ENCODE measurements at places on chromosomes 3 and 15.

DNA sequence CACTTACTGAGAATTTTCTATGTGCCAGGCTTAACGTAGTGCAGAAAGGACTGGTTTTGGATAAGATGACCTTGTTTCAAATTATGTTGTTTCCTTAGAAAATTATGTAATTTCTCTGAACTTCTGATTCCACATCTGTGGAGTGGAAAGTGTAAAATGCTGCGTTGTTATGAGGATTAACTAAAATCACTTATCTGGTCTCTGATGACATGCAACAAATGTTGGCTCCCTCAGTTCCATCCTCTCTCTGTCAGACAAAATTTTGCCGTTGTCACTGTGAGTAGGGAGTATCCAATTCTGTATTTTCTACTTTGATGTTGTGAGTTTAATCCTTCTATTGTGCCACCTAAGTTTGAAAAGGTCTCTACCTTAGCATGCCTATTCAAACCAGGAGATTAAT lies 175.5 kb downstream of the KCNMB2 start:
- no peak for DNase-seq

DNA sequence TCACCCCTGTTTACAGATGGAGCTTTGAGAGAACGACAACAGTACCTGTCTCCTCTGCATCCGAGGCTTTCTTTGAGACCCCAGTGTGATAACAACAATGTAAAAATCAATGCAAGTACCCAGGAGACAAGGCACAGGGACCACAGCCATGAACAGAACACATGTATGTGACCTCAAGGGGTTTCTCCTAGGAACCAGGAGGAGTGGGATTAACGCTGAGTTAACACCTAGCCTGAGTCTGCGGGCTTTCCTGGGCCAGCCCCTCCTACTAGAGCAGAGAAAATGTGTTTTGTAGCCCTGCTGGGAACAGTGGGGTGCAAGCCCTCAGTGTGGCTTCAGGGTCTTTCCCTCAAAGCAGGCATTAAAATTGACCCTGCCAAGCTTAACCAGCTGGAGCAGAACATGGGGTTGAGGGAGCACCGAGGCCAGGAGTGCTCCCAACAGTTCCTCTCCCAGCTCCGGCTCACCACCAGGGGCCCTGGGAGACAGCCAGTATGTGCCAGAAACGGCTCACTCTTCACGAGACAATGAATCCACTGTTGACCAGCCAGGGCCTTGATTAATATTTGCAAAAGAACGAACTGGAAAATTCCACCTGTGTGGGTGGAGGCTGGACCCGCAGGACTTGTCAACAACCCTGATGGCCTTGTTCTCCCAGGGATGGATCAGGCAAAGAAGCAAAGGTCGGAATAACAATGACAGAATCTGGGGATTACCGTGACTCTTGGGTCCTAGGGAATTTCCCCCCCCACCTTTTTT lies 3.6 kb downstream of the CHDH start:
- DNase-seq, result no peak

DNA sequence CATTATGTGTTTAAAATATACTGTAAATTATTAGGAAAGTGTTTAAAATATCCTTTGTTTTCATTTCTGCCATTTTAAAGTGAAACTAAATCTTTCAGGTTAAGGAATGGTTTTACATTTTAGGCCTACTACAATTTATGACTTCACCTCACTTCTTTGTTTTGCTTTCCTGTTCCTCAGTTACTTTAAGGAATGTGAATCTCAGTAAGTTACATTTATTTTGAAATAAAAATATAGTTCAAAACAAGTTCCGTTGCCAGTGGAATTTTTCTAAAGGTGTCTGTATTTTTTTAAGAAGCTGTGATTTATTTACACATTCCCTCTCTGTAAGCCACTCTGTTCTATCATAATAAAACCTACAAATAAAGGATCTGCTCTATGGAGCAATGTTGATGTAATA lies 630.9 kb upstream of the AGTR1 start:
- no peak for DNase-seq

- no peak for DNase-seq
Observed at GRCh38 chr3:95341314-95341713, 1278.5 kb downstream of the NSUN3 start.

DNA sequence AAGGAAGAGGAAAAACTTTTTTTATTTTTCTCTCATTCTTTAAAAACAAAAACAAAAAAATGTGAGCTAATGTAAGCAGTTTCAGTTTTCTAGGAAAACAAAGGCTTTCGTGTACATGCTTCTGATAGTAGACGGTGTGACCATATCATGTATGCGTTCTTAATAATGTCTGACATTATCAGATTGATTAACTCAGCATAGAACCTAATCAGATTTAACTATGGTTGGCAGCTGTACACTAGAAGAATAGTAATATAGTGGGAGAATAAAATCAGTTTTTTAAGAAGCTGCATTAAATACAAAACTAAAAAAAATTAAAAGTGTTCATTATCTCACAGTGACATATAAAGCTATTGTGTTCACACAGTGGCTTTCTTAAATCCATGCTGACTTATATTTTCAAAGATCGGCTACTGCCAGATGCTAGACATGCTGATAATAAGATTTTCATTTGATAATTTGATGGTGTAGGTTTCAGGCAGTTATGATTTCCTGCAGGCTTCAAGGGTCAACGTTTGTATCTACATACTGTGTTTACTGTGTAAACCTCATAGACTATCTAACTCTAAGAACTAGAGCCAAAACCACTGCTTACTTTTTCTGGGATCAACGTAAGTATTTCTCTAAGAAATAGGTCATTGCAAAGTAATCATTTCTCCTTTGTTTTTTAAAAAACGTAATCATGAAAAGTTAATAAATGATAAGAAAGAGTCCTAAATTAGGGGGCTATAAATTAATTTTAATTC lies 74.0 kb downstream of the UBE2E2 start:
- DNase-seq, result no peak

DNA sequence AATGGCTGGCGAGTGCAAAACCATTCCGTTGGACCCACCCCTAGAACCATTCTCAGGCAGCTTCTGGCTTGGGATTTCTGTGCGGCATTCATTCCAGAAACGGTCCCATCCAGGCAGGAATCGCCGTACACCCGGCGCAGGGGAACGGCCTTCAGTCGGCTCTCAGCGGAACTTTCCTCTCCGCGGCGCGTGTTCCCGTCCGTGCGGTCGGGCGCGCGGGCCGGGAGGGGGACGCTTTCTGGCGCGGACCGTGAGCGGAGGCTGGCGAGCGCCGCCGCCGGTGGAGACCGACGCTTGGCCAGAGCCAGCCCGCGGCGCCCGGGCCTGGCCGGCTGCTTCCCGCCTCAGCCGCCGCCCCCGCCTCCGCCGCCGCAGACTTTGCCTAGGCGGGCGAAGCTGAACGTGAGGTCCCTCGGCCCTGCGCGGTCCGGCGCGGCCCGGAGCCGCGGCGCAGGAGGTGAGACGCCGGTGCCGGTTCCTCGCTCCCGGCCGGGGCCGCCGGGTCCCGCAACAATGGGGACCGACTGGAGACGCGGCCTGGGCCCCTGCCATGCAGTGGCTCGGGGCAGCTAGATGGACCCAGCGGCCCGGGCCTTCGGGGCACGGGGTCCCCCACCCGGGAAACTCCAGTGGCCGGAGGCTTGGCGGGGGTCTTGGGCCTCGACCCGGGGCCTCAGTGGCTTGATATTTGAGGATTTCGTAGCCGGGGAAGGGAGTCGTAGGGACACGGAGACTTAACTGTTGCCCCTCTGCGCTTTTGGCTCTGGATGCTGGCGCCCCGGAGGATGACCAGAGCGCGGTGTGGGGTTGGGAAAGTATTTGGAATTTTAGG lies at the start of gene RAD54L2:
TSS of gene RAD54L2 (plus strand) at position 261 of the 832 bp plus-strand sequence. CDS start 51,702 bp downstream, outside the sequence.
- peak; percentile 52 for DNase-seq

DNA sequence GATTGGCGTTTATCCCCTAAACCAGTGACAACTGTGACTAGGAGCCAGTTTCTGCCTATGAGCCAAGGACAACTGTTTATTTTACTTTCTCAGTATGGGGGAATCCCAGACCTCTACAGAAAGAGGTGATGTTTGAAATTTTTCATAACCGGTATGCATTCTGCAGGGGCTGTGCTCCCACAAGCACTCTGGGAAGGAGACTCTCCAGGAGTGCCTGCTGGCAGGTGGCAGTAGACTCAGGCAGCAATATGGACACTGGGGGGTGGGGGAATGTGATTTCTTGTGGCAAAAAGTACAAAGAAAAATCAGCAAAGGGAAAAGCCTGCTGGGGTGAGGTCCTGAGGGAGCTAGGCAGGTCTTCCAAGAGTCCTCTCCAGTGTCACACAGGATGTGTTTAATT lies 5.9 kb downstream of the TGM4 start:
- no peak for DNase-seq

GRCh38 chr15:70160803-70161565 lies 63.3 kb upstream of the TLE3 start:
- DNase-seq, result no peak

- no peak for DNase-seq
Observed at GRCh38 chr3:114675104-114675503, 381.3 kb downstream of the TIGIT start.

DNA sequence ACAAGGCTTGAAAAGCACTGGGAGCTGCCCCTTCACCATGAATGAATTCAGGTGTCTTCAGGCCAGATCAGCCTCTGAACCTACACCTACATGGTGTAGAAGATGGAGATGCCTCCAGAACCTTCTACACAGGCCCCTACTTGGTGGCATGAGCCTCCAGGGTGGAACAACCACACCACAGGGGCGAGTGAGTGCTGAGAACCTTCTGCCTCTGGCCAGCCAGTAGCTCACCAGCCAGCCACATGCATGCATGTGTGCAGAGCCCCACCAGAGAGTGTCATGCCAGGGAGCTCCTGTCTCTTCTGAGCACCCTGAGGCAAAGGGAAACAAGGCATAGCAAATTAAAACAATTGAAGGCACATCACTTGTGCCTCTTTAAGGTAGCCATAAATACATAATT lies 161.8 kb upstream of the TOPAZ1 start:
- no peak for DNase-seq

GRCh38 chr3:11567516-11568467 lies 75.9 kb downstream of the VGLL4 start:
- no peak for DNase-seq

GRCh38 chr3:57298041-57298440 lies 5.6 kb upstream of the ASB14 start:
- no peak for DNase-seq

DNA sequence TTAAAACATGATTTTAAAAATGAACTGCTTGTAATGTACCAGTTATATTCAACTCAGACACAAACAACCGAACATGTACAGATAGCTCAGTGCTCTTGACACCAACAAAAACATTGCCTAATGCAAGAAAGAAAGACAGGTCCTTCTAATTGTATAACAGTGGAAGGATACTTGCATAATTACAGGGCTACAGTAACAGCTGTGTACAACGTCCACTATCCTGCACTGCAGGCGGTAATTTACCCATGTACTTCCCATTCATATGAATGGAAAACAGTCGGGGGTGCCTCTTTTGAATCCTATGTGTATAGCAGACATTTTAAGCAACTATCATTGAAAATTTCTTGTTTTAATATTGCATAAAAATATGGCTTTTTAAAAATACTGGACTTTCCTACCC lies 41.1 kb upstream of the PLSCR5 start:
- DNase-seq, result no peak

DNA sequence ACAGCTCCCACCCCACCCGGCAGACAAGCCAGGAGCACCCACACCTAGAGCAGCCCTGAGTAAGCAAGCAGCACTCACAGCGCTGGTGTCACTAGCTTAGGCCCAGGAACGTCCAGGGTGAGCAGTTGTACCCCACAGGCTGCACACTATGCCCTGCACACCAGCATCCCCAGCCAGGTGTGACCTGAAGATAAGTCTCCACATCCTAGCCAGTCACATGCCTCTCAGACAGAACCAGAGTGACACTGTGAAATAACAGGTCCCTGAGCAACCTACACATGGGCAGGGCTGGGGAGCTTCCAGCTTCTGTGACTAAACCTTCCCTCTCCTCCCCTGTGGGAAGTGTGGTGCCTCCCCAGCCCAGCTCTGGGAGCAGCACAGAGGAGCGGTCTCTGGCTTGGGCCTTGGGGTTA lies 253.6 kb downstream of the UACA start:
- no peak for DNase-seq

DNA sequence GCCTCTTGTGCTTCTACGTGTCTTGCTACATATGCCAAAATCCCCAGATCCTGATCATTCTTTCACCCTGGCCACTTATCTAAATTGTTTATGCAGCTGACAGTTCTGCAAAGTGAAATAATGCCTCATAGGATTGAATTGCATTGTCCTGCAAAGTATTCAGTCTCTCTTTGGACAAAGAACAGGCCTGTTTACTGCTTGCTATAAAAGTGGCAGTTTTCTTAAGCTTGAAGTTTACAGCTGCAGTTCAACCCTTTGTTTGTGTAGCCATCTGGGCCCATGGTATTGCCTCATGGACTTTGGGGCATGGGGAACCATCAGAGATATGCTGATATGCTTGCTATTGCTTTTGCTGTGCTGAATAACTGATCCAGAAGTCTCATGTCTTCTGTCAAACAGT lies 523.2 kb downstream of the OTOL1 start:
- no peak for DNase-seq

DNA sequence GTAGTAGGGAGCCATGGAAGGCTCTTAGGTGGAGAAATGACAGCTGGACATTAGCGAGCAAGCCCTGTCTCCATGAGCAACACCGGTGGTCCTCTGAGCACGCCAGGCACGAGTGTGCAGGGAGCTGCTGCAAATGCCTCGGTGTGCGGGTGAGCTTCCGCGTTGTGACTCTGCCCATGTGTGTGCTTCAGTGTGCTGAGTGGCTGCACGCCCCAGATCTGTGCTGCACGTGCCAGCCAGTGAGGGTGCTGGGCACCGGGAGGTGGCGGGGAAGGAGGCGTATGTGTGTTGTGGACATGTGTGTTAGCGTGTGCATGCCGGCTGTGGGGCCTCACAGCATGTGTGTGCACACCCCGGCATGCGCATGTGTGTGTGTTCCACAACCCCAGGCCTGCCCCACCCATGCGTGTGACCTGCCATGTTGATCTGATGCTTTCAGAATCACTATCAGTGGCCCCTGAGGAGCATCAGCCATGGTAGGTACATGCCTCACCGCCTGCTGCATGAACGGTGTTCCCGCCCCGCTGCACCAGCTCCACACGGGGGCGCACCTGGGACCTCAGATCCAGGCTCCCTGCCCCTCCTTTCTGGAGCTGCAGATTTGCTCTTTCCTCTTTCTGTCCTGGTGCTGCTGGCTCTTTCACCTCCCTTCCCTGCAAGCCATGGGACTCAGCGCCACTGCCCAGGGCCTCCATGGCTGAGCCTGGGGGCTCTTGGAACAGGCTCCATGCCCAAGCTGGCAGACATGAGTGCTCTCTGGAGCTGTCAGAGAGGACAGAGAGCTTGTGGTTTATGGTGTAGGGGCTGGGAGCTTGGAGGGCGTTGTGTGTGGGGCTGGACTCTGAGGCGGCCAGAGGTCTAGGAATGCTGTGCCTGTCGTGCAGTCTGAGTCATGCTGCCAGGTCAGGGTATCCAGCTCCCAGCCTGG lies 169.4 kb downstream of the TBC1D2B start:
- no peak for DNase-seq

DNA sequence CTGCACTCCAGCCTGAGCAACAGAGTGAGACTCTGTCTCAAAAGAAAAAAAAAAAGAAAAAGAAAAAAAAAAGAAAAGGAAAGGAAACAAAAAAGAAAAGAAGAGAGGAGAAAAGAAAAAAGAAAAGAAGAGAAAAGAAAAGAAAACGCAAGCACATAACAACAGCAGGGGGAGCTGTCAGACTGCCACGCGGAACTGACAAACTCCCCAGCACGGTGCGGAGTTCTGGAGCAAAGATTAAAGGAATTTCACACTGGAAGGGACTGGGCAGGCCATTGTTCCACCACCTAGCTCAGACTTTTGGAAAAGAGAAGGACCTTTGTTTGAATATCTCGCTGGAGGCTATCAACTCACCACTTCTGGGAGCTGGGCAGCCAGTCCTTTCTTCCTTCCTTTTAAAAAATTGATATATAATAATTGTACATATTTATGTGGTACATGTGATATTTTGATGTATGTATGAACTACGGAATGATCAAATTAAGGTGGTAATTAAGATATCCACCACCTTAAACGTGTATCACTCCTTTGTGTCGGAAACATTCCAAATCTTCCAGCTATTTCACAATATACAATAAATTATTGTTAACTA lies 40.5 kb downstream of the DPPA2 start:
- DNase-seq, result no peak
